ENCODE measurements at places on chromosomes 1 and 21.

GRCh38 chr1:243294723-243295121 lies 38.9 kb downstream of the SDCCAG8 start:
- no peak for DNase-seq

- no peak for DNase-seq
Observed at GRCh38 chr1:30604801-30605440, 118.5 kb downstream of the MATN1 start.

DNA sequence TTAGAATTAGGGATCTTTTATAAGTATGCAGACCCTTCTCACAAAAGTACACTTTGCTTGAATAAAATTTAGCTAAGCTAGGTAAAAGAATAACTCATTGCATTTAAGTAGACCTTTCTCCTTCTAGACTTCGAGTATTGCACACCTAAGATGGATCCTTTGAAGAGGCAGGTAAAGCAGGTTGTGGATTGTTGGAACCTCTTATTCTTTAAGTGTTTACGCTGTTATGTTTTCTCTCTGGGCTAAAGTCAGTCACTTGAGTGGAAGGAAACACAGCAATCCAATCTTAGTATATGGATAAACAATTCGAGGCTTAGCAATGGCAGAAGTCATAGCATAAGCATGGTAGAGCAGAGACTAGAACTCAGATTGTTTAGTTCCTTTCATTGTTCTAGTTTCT lies 11.4 kb downstream of the MAGI3 start:
- DNase-seq, result no peak

DNA sequence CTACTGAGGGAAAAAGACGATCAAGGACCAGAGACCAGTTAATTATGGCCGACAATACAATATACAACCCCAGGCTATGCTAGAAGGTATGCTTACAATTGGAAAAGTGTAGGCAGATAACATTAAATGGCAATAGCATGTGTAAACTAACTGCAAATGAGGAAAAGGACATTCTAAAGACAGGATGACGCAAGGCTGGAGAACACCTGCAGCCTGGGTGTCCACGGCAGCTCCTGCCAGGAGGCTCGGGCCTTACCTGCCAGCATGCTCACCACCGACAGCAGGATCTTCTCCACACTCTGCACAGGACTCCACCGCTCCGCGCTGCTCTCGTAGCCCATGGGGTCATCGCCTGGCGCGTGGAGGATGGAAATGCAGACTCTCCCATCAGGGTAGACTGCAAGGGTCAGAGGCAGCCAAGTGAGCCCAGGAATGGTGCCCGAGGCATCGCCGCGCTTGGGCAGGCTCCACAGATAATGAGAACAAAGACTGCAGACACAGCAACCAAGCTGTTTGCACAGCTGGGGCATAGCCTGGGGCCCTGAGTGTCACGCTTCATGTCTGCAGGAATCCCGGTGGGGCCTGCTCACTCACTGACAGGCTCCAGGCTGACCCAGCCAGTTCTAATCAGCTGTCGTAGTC lies 28.2 kb downstream of the UBE2G2 start:
- no peak for DNase-seq

GRCh38 chr1:162172311-162173102 lies 103.0 kb downstream of the NOS1AP start:
- DNase-seq, result no peak

DNA sequence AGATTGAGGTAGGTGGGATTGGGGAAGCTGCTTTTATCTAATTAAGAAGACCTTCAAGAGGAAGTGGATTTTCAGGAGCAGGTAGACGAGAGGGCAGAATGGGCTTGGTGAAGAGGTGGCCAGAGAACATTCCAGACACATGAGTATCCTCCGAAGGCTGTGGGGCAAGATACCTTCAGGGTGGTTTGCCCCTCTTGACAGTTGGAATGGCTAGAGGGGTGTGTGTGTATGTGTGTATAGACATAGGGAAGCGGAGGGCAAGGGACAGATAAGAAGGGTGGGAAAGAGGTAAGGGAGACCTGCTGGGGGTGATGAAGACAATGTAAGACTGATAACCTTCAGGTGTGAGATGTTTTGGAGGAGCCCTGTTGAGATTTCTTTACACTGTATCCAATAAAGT lies 46.8 kb upstream of the TSPAN2 start:
- DNase-seq, result no peak

- DNase-seq, result no peak
Observed at GRCh38 chr1:215682232-215682631, 115.1 kb downstream of the KCTD3 start.

- DNase-seq, result no peak
Observed at GRCh38 chr21:36709030-36709867, 10.3 kb downstream of the SIM2 start.

- no peak for DNase-seq
Observed at GRCh38 chr1:33424205-33424604, 6.7 kb downstream of the PHC2 start.

- DNase-seq, result no peak
Observed at GRCh38 chr1:19138331-19138730, 71.7 kb downstream of the UBR4 start.

- no peak for DNase-seq
Observed at GRCh38 chr1:178607718-178608408, 95.0 kb downstream of the TEX35 start.

- no peak for DNase-seq
Observed at GRCh38 chr1:192858456-192858855, 49.6 kb downstream of the RGS2 start.

GRCh38 chr1:22557341-22557950 lies 5.8 kb upstream of the EPHA8 start:
- no peak for DNase-seq

DNA sequence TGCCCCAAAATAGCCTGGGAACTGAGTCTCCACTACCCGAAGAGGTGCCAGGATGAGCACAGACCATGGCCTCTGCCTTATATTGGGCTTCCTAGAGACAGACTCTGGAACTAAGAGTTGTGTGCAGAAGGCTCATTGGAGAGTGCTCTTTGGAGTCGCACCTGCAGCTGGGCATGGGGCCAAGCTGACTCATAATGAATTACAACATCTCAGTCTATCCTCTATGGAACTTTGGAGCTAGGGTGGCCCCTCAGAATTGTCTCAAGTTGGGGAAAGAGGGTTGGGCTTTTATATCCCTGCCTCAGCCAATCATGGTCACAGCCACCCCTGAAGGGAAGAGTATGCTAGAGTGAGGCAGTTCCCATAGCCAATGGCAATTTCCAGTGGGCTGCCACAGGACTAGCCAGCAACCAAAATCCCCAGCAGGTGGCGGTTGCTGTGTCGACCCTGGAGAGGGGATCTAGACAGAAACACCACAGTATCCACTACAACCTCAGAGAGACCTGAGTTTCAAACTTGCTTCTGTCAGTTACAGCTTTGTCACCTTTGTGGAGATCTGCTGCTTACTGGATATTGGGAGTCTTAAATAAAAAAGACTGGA lies 93.8 kb downstream of the DMRTA2 start:
- DNase-seq, result no peak

DNA sequence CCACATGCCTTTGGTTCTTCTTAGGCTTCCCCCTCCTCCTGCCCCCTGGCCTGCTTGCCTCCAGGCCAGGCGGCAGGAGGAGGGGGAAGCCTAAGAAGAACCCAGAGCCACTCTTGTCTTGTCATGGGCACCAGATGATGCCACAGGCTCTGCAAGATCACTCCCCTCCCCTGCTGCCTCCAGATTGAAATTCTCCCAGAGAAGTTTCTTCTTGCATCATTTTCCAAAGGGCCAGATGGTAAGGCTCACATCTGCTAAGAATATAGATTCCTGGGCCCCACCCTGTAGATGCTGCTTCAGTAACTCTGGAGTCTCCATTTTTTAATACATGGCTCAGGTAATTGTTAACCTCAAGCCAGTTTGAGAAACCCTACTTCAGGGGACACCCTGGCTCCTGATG lies 60.8 kb downstream of the FAM163A start:
- DNase-seq, result no peak

GRCh38 chr1:26517766-26518049 lies 11.9 kb upstream of the RPS6KA1 start:
- DNase-seq, result no peak

DNA sequence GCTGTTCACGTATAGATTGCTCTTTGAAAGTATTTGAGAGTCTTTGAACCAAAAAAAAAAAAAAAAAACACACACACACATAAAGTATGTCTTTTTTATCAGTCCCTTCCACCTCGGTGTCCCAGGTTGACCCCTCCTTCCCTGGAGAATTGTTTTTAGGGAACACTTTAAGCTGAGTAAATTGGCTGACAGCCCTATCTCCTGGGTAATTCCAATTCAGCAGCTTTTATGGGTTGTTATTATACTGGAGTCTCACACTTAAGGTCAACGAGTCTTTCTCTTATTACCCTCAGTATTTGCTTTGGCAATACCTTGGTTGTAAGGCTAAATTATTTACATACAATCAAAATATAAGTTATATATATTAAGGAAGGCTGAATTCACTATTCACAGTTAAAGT lies 69.4 kb downstream of the SLC30A10 start:
- no peak for DNase-seq

DNA sequence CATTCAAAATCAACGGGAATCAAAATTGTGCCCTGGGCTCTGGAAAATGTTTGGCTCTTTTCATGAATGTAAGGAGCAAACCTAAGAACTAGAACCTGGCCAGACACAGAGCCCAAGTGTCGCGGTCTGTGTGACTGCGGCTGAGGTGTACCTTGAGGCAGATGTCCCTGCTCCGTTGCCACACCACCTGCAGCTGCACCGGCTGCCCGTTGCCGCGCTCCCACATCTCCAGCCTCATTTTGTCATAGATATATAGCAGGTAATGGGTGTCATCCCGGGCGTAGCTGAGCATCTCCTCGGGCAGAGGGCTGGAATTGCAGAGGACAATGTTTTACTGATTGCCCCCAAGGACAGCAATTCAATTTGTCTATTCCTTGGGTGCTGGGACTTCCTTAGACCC lies 18.7 kb downstream of the EXOSC10 start:
- no peak for DNase-seq

GRCh38 chr1:66325594-66326380 lies 208.2 kb upstream of the SGIP1 start:
- DNase-seq, result no peak

- no peak for DNase-seq
Observed at GRCh38 chr1:84386716-84387479, 11.4 kb upstream of the DNASE2B start.

GRCh38 chr1:228270032-228270431 lies 62.2 kb downstream of the OBSCN start:
- no peak for DNase-seq

DNA sequence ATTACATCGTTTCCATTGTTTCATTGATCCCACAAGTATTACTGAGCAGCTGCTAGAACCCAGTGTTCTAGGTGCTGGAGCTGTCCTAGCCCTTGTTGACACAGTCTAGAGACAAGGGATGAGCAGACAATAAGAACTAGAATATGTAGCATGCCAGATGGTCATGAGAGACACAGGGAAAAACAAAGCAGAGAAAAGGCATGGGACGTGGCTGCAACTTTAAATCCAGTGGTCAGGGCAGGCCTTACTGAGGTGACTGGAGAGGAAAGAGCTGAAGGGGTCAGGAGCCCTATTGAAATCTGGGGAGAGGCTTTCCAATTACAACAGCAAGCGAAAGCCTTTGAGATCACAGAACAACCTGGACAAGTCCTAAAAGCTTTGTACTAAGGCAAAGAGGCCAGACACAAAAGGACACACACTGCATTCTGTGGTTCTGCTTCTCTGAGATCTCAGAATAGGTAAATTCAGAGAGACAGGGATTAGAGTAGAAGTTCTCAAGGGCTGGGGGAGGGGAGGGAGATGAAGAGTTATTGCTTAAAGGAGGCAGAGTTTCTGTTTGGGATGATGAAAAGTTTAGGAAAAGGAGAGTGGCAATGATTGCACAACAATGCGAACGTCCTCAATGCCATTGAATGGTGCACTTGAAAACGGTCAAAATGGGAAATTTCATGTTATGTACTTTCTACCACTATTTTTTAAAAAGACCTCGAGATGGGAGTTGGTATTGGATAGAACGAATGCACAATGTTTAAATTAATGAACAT lies 467.4 kb upstream of the VAMP3 start:
- no peak for DNase-seq

DNA sequence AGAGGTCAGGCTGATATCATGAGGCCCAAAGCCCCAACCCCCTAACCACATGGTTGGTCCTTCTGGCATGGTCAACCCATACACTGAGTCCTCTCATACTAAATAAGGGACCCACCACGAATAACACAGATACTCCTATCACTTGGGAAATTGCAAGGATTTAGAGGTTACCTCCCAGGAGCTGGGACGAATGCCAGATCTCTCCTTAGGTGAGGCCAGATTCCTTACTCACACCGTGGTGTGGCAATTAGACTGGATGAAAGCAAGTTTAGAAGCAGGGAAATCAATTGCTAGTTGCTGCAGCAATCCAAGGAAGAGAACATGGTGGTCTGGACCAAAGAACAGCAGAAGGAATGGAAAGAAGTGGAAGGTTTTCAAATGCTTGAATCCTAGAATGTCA lies 60.1 kb downstream of the IER5 start:
- DNase-seq, result no peak

DNA sequence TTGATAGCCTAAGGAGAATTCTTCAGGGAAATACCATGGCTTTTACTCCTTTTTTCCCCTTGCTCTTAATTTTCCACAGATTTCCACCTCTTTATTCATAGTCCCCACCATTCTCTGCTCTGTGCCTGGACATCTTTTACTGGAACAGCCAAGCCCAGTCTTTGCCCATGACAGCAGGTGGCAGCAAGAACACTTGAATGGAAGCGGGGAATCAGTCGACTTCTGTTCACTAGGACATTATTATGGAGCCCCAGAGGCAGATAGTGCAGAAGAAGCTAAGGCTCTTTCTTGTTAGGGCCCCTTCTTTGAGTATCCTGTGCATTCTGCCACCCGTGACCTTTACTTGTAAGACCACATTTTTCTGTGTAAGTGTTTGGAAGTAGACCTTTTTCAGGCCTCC lies 6.3 kb downstream of the OR14I1 start:
- DNase-seq, result no peak

DNA sequence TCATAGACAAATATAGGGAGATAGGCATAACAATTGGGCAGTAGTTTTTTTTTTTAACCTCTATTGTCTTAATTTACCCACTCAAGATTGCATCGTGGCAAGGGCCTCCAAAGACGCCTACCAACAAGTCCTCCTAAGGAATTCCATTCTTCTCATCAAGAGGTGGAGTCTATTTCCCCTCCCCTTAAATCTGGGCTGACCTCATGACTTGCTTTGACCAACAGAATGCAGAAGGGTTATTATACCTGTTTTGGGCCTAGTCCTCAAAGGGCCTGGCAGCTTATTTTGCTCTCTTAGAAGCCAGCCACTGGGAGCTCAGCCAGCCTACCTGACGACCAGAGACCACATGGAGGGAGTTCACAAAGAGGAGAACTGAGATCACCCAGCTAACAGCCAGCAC lies 92.3 kb downstream of the COQ8A start:
- DNase-seq, result no peak

DNA sequence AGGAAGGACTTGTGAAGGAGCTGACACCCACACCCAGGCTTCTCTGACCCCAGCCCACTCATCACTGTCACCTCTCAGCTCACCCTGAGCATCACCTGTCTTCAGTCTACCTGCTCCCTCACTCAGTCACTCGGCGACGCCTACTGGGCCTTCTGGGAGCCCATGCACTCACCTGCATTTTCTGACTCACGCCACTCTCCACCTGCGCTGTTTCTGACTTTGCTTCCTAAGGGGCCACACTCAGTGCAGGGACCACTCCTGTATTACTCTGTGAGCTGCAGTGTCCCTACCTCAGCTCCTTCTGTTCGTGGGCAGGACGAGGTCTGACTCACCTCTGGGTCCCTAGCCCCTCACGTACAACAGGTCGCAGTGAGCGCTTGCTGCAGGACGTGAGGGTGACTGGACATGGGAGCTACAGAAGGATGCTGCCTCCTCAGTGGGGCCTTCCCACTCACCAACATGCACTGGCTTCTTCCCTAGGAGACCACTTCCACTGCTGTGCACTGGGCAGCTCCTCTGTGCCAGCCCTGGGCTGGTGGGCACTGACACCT lies 102.3 kb downstream of the GLIS1 start:
- no peak for DNase-seq

GRCh38 chr1:215517441-215517891 lies 49.6 kb upstream of the KCTD3 start:
- DNase-seq, result no peak
